ENCODE measurements at places on chromosomes 1 and 21.

DNA sequence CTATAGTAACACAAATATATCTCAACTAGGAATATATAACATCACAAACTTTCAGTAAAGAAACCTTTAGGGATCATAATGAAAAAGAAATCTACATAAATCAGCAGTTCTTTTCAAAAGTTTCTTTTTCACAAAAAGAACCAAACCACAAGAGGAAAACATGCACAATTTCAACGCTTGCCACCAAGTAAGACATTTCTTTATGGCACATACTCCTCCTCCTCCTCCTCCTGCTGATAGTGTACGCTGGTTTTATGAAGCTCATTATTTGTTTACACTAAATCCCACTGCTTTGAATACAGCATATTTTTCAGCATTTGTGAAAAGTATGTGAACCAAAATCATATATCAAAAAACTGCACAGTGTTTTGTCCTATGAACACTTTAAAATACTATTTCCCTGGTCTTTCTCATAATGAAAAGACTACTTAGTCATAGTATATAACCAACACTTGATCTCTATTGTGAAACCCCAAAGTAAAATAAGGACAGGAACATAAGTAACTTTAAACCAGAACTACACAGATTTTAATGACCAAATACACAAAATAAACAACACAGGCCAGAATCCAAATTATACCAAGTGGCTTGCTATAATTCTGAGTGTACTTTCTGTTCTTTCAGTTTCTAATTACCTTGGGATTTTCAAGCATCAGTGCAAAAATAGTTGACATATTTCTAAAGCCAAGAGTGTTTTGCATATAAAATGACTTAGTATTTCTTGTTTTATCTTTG lies 184.2 kb downstream of the EIF4G3 start:
- no peak for DNase-seq

DNA sequence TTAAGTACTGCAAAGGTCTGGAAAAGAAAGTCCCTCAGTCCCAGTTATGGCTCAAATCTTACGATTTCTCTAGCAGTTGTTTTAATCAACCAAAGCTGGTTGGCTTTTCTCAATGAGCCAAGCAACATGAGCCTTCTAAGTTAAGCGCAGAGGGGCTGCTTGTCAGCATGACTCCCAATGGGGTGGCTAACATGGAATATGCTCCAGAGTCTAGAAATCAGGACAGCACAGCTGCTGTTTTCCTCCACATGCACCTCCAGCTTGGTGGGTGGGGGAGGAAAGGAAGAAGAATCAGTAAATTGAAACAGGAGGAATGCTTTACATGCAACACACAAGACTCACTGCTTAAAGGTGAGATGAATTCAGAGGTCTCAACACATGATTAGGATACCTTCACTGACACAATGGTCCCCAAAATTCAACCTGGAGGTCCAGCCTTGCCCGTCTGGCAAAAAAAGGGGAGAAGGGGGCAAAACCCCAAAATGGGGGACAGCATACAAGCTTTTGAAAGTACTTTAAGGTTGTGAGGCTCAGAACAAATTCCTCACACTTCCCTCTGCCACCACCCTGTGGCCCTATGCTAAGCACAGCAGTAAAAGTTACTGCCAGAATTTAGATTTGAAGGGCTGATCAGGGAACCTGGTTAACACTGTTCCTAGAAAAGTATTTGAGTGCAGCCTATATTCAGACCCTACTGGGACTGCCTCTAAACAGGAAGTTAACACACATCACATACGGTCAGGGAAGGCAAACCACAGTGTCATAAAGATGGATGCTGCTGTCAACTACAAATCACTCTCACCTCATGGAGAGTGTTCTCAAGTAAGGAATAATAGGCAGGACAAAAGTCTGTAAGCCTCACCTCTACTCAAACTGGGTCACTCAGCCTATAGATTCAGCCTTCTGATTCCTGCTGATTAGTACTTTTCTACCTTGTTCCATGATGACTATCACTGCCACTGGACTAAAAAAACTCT lies 2.6 kb downstream of the GATAD2B start:
- no peak for DNase-seq

DNA sequence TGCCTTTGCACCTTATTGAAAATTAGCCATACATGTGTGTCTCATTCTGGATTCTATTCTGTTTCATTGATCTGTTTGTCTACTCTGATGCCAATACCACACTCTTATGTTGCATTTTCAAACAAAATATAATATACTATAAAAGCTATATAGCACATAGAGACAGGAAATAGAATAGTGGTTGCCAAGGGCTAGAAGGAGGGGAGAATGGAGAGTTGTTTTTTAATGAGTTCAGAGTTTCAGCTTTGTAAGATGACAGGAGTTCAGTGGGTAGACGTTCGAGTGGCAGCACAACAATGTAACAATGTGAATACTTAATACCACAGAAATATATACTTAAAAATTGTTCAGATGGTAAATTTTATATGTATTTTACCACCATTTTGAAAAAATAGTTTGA lies 17.0 kb downstream of the RLF start:
- no peak for DNase-seq

- DNase-seq = no peak
These were observed 7.0 kb upstream of the ID3 start for GRCh38 chr1:23566304-23566703.

- DNase-seq = no peak
These were observed 19.6 kb downstream of the BACH1 start for GRCh38 chr21:29318354-29318753.

Data from 8988T (cell line).